ENCODE measurements at places on chromosomes 5 and 9.

- no peak for DNase-seq
Measured at GRCh38 chr5:61915646-61916045, 390.4 kb upstream of the KIF2A start.

GRCh38 chr9:136882109-136882946, 4.0 kb upstream of the TRAF2 start:
- peak; percentile 62 for DNase-seq

GRCh38 chr5:169576181-169576598, 7.4 kb upstream of the SPDL1 start:
- no peak for DNase-seq

DNA sequence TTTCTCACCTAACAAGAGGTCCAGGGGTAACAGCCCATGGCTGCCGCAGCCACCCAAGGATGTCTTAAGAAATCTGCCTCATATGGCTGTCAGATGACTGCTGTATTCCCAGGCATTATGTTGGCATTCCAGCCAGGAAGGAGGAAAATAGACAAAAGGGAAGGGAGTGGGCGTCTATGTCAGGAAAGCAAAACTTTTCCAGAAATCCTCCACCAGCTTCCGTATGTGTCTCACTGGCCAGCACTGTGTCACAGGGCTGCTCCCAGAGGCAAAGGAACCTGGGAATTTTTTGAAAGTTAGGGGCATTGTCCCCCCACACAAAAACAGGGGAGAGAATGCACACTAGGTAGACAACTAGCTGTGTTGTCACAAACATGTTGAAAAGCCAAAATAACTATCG, 7.3 kb downstream of the BHMT2 start:
- DNase-seq, result no peak

GRCh38 chr9:89723469-89724100, 118.8 kb downstream of the GADD45G start:
- no peak for DNase-seq

GRCh38 chr9:113682297-113682771, 193.8 kb upstream of the ZNF618 start:
- DNase-seq, result peak; percentile 26

DNA sequence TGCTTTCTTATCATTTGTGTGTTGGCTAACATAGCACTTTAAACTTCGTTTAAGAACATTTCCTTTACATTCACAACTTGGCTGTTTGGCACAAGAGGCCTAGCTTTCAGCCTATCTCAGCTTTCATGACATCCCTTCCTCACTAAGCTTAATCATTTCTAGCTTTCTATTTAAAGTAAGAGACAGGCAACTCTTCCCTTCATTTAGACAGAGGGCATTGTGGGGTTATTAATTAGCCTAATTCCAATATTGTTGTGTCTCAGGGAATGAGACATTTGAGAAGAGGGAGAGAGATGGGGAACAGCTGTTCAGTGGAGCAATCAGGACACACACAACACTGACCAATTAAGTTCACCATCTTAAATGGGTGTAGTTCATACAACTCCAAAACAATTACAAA, 51.0 kb upstream of the OR2K2 start:
- DNase-seq, result no peak

DNA sequence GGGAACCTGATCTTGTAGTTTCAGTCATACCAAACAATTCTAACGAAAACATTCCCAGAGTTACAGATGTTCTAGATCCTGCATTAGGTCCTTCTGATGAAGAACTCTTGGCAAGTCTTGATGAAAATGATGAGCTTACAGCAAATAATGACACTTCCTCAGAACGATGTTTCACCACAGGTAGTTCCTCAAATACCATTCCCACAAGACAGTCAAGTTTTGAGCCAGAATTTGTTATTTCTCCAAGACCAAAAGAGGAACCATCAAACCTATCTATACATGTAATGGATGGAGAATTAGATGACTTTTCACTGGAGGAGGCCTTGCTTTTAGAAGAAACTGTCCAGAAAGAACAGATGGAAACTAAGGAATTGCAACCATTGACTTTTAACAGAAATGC, 21.0 kb downstream of the RMI1 start:
- DNase-seq, result no peak

GRCh38 chr5:89016741-89017303, 133.8 kb upstream of the MEF2C start:
- DNase-seq, result no peak

DNA sequence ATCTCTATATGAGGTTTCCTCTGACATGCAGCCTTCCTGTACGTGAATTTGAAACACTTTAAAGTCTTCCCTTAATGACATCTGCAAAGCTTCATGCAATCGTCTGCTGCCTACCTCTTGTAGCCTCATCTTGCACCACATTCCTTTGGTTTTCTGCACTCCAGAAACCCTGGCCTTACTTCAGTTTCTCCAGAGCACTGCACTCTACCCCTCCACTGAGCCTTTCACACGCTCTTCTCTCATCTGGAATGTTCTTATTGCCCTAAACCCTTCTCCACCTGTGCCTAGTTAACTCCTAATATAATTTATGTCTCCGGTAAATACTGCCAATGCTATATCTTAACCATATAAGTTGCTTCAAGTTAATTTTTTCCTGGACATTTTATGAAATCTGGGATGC, 168.8 kb upstream of the SLC27A6 start:
- no peak for DNase-seq

DNA sequence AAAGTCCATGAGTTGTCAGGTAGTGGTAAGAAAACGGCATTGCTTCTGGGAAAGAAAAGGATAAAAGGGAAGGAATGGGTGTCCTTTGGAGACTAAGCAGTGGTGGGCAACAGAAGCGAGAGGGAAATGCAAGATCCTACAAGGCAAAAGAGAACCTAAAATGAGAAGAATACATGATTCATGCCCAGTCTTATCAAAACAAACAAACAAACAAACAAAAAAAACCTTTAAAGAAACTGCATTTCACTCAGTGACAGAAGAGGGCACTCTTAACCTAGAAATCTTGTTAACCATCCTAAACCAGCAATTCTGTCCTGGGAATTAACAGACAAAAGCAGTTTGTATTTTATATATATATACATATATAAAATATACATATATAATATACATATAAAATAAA, 88.5 kb downstream of the SUSD1 start:
- no peak for DNase-seq

DNA sequence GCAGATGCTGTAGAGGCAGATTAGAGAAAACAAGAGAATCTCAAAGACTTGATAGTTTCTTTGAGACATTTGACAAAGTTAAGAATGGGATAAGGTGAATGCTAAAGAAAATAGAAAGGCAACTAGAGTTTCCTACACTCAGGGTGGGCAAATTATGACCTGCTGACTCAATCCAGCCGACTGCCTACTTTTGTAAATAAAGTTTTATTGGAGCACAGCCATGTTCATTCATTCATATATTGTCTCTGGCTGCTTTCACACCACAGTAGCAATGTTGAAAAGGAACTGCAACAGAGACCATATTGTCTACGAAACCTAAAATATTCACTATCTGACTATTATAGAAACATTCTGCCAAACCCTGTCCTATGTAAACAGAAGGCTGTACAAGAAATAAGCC, 37.6 kb upstream of the TARS1 start:
- no peak for DNase-seq
